GM04504 (cell line): ENCODE measurements at places on chromosomes 2 and 18.

DNA sequence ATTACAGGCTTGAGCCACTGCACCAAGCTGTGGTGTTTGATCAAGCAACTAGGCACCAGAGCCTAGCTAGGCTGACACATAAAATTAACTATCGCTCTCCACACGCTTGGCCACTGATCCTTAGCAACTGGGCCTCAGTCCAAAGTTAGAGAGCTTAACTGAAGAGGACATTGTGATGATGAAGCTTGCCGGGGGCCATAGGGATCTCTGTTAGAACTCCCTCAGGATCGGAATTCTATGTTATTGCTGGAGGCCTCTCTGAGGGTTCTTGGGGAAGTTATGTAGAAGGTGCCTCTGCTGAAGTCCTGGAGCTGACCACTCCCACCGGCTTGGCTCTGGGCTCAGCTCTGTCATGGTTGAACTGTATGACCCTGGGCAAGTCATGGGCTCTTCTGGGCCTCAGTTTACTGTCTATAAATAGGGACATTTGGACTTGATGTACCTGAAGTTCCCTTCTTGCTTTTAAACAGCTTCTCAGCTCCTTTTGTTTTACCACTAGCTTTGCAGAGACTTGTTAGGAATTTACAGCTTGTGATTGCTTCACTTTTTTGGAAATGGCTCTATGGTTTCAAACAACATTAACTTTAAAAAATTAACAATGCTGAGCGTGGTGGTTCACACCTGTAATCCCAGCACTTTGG, 44.1 kb downstream of the GATA6 start:
- DNase-seq = no peak

- DNase-seq = no peak
These were observed 56.4 kb upstream of the PPP1CB start for GRCh38 chr2:28695245-28695647.

- DNase-seq = no peak
These were observed 6.7 kb downstream of the VSNL1 start for GRCh38 chr2:17547237-17547636.

- no peak for DNase-seq
These were observed 25.7 kb downstream of the MGAT4A start for GRCh38 chr2:98705333-98705617.

GRCh38 chr2:96087130-96087529, 29.2 kb downstream of the ADRA2B start:
- DNase-seq = no peak

- DNase-seq = no peak
These were observed at the start of gene LYG2 for GRCh38 chr2:99255491-99256318. Gene LYG2, minus strand, starts transcription at chr2:99255666. Its CDS starts 1,406 bp downstream, at chr2:99254260.

GRCh38 chr2:212064318-212064717, 474.3 kb downstream of the ERBB4 start:
- no peak for DNase-seq
